ENCODE measurements at places on chromosomes 4 and X.

GRCh38 chr4:35697210-35697736 is 547.0 kb downstream of the ARAP2 start:
- DNase-seq, result no peak

- no peak for DNase-seq
These were observed 2.2 kb downstream of the AR start for GRCh38 chrX:67545893-67546495.

- DNase-seq, result no peak
These were observed 192.4 kb upstream of the GPC4 start for GRCh38 chrX:133607419-133608348.

DNA sequence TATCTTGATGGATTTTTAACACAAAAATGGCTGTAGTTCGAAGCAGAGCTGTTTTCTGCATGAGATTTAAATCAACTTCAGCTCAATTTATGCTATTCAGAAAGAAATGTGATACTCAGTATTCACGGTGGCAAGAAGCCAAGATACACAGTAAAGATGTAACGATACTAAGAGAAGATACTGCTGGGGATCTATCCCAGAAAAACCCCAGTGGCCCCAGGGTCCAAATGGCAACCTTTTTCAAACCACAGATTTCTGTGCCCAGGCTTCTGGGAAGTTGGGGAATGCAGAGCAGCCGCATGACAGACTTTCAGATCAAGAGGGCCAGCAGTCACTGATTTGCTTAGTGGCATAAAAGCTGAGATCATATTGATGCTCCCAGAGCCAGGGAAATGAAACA is 353.9 kb downstream of the AFF2 start:
- no peak for DNase-seq

GRCh38 chr4:40721730-40722171 is 28.0 kb upstream of the NSUN7 start:
- no peak for DNase-seq

GRCh38 chrX:15425024-15425423 is 40.8 kb upstream of the VEGFD start:
- no peak for DNase-seq

DNA sequence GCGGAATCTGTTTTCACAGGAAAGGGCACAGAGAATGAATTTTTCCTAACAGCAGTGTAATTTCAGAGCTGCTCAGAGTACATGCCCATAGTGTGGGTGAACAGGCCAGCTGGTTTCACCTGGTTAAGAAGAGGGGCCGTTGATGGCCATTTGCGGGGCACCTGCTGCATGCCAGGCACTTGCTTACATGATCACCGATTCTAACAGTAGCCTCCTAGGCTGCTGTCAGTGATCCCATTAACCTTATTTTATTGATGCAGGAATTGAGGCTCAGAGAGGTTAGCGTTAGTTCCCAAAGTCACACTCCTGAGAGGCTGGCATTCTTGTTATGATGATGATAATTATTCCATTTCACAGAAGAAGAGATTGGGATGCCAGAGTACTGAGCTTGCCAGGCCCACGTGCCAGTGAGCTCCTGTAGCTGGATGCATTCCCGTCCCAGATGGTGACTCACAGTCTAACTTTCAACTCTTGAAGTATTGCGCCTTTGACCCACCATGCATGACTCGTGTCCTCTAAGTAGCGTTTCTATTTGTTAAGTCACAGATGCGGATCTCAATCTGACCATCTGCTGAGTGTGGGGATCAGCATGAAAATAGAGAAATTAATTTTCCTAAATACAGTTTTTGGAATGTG is 76.5 kb downstream of the PSAPL1 start:
- DNase-seq, result no peak

GRCh38 chr4:153652051-153652784 is 31.9 kb upstream of the TLR2 start:
- DNase-seq, result no peak

DNA sequence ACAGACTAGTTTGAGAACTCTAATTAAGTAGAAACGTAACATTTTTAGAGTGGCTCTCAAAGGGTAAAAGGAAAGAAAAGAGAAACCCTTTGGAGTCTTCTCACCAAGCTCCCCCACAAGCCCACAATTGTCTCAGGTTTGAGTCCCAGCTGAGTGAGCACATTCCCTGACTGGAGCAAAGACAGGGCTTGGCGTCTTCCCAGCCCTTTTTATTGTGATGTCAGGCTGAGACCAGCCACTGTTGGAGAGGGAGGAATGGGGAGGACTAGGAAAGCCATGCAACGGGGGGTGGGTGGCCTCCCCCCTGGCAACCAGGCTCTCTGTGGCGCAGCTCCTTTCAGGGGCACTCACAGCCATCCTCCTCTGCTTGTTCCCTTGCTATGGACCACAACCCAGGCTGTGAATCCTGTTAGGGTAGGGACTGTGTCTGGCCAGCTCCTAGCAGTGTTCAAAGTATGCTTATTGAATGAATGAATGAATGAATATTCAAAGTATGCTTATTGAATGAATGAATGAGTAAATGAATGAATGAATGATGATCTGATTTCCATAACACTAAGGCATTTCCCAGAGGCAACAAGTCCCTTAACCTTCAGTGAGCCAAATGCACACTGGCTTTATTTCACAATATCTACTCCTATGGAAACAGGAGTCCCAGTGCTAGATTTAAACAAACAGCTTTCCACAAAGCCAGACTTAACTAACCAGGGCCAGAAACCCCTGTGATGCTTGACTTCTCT is 413.3 kb downstream of the MID1IP1 start:
- DNase-seq, result no peak

DNA sequence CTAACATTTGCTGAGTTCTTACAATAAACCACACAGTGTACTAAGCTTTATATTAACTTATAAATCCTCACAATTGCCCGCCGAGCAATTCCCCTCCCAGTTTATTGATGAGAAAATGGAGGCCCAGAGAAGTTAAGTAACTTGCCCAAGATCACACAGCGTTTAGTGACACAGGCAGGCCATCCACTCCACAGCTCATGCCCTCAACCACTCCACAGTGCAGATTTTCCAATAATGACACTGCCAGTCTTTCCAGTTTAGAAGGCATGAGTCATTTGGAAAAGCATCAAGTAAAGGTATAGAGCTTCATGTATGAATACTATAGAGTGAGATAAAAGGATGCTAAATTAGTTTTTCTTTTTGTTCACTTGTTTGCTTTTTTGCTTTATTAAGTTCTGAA is 208.5 kb downstream of the CAMK2D start:
- DNase-seq, result no peak

GRCh38 chr4:113248320-113248719 is 198.9 kb downstream of the ANK2 start:
- no peak for DNase-seq

DNA sequence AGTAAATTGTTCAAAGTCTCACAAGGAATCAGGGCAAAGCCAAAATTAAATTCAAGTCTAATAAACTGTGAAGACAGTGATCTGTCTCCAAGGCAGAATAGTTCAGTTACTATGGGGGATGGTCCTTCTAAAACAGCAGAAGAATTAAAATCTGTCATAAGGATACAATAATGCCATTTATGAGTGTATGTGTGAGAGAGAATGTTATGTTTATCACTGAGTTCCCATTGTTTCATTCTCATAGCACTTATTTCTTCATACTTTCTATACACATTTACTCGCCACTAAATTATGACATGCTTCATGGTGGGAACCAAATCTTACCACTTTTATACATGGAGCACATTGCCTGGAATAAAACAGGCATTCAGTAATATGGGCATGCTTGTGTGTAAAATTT is 102.5 kb downstream of the AMMECR1 start:
- no peak for DNase-seq

- no peak for DNase-seq
These were observed 45.9 kb downstream of the CORIN start for GRCh38 chr4:47791965-47792364.

- DNase-seq, result no peak
These were observed 8.9 kb upstream of the GSX2 start for GRCh38 chr4:54090804-54091623.

DNA sequence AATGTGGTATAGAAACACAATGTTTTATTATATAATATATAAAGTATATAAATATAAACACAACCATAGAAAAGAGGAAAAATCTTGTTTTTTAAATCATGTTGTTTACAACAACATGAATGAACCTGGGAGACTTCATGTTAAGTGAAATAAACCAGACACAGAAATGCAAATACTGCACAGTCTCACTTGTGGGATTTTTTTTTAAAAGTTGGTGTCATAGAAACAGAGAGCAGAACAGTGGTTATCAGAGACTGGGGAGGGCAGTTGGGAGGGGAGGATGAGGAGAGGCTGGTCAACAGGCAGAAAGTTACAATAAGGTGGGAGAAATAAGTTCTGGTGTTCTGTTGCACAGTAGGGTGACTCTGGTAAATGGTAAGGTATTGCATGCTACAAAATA is 57.1 kb downstream of the FREM3 start:
- DNase-seq, result no peak

- DNase-seq, result no peak
These were observed 42.1 kb downstream of the NFKB1 start for GRCh38 chr4:102543030-102543928.

DNA sequence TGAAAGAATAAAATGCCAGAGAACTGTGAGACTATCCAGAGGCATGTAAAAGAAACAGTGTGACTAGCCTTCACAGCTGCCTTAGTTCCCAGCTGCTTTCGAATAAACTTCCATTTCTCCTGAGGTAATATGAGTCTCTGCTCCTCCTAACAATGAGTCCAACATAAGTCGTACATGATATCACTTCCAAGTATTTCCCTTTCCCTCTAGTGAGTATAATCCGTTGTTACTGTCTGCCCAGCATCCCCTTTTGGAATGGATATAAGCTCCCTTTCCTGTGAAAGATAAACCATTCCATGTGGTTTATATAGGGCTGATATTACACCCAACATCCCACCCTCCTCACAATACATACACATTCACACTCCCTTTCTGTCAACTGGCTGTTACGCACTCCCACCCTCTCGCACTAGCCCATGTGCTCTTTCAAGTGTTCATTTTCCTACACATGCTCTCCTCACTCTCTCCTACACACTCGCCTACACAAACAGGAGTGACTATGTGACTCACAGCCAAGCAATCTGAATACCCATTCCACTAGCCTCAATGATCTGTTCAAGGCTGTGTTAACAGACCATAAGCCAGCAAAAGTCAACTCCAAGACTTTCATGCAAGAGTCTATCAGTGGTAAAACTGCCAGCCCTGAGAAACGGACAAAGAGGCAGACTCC is 5.0 kb downstream of the NAF1 start:
- DNase-seq, result no peak

GRCh38 chr4:159079074-159079473 is 23.8 kb upstream of the RAPGEF2 start:
- DNase-seq, result no peak

GRCh38 chrX:129653971-129654651 is 645 bp downstream of the APLN start:
- peak; percentile 19 for DNase-seq

DNA sequence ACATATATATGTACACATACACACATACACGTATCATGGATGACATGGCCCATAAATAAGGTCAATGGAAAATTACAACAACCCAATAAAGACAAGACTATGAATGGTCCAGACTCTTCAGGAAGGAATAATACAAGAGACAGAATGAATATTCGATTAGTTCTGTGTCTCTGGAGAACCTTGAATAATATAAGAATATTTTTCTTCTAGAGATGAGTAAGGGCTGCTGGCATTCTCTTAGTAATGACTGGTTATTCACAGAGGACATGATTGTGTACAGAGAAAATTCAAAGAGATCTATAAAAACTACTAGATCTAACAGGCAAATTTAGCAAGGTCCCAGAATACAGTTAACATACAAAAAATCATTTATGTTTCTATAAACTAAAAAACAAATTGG is 23.3 kb downstream of the SPIN4 start:
- no peak for DNase-seq

GRCh38 chr4:185825737-185826136 is 13.7 kb upstream of the SORBS2 start:
- no peak for DNase-seq

GRCh38 chr4:152257601-152258066 is 278.3 kb downstream of the FBXW7 start:
- no peak for DNase-seq
